Trophoblast cell (in vitro differentiated cells and primary cell): ENCODE measurements at places on chromosomes 3 and 15.

DNA sequence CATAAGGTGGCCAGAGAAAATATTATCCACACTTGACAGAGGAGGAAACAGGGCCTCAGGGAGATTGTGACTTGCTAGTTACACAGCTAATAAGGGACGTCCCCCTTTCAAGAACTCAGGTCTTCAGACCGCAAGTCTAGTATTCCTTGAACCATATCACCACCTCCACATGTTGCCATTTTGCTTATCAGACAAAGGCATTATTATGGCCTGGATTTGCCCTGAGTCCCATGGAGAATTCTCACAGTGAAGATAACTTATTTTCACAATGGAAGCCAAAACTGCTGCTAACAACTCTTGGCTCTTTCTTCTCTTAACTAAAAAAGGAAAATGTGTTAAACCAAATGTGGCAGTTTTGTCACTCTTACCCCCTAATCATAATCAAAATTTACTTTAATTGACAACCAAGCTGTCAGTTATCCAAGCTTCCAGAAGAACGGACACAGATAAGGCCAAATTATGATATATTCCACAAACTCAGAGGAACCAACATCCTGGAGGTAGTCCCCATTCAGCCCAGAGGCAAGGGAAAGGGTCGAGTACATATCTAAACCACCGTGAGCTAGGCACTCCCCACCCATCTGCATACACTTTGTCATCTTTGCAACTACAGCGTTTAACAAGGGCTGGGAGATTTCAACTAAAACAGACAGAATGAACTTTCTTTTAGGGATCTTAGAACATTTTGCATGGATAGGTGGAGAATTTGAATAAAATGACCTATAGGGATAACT, 63.6 kb upstream of the THBS1 start:
- DNase-seq, result no peak

DNA sequence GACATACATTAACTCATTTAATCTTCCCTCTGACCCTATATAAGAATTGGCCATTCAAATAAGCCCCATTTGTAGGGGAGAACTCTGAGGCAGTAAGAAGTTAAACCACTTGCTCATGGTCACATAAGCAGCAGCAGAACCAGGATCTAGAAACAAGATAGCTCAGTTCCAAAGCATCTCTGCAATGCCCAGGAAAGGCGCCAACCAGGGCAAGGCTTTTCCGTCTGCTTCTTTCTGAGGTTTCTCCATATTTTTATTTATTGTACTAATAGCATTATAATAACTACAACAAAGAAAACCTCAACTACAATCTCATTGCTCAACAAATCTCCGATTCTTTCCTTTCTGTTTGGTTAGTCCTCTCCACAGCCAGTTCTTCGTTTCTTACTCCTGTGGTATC, 4.3 kb upstream of the UBE2E2 start:
- no peak for DNase-seq

DNA sequence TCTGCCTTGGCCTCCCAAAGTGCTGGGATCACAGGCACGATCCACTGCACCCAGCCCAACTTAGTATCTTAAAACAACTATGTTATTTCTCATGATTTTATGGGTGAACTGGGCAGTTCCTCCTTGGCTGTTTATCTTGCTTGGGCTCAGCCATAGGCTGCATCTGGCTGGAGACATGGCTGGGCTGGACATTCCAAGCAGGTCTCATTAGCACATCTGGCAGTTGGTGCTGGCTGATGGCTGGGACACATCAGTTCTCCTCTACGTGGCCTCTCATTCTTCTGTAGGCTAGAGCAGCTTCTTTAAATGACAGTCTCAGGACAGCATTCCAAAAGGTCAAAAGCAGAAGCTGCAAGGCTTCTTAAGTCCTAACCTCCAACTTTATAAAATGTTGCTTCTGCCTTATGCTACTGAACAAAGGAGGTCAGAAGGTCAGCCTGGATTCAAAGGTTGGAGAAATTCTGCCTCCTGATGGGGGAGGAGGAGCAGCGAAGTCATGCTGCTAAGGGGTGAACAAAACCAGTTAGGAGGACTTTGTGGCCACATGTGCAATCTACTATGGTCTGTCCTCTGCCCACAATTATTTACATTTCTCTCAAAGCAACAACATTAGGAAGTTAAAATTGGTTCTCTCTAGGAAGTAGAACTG, 144.0 kb downstream of the AQP9 start:
- DNase-seq, result no peak

DNA sequence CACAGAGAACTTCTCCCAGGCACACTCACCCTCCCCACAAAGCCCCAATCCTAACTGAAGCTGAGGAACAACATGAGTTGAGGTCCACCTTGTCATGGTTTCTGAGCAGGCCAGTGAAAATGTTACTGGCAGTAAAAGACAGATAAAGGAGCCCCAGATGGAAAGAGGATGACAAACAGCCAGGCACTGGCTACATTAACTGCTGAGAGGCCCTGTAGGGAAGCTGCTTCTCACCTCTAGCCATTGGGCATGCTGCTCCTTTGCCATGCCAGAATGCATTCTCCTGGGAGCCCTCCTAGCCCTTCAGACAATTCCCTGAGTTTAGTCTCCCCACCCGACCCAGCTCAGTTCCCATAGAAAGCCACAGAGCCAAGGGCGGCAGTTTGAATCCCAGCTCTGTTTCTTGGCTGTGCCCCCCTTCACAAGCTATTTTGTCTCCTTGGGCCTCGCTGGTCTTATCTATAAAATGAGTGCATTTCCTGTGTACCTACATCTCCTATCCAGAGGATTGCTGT, 60.5 kb downstream of the LMCD1 start:
- no peak for DNase-seq
